ENCODE measurements at places on chromosomes 1 and 21. TPM values are rescaled to one million over a fixed set of nuclear protein-coding genes. Genes with fewer than 3 reads are reported as not detected.

The IQCC gene
- 1.9 TPM for total RNA-seq

DNA sequence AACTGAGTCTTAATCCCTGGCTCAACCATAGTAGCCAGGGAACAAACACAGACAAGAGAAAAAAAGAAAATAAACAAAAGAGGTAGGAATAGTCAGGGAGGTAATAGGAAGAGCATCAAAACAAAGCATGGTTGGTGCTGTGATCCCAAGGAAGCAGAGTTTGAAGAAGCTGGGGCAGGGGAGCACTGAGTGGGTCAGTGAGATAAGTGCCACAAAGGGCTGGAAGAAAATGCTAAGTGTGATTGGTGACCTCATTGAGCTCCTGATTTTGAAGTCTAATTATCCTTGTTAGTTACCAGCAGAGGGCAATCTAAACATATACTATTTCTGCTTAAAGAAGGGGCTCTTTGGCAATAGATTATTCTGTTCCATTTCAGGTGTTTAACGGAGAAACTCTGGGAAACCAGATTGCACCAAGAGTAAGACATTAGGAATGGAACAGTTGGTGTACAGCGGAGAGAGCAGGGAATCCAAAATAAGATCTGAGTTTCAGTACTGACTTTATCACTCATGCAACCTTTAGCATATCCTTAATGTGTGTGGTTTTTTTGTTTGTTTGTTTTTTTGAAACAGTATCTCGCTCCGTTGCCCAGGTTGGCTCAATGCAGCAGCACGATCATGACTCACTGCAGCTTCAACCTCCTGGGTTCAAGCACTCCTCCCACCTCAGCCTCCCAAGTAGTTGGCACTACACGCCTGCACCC, 30.7 kb upstream of the KIAA1614 start:
- DNase-seq = no peak

- peak; percentile 25 for DNase-seq
Observed at GRCh38 chr21:44434936-44435635, 20.2 kb upstream of the LRRC3 start.

The MYOG gene
- total RNA-seq = not detected

The CRNN gene
- total RNA-seq = not detected

The ADCY10 gene
- total RNA-seq = not detected

DNA sequence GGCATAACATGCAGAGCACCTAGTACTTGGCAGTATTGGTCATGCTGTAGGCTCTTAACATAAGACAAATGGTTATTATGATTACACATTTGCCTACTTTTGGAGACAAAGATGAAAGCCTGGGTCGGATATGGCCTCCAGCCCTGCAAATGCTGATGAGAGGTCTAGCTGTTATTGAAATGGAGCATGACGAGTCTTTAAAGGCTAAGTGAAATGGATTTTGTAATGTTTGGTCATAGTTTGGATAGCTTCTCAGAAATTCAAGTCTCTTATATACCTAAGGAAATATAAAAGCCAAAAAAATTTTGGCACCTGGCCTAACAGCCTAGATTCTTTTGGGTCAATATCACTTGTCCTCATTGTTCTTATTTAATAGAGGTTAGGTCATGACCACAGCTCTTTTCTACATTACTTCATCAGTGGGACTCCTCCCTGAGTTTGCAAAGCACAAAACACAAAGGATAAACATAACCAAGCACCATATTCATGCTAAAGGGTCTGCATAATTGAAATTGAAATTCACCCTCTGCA, 69.2 kb upstream of the WLS start:
- no peak for DNase-seq

DNA sequence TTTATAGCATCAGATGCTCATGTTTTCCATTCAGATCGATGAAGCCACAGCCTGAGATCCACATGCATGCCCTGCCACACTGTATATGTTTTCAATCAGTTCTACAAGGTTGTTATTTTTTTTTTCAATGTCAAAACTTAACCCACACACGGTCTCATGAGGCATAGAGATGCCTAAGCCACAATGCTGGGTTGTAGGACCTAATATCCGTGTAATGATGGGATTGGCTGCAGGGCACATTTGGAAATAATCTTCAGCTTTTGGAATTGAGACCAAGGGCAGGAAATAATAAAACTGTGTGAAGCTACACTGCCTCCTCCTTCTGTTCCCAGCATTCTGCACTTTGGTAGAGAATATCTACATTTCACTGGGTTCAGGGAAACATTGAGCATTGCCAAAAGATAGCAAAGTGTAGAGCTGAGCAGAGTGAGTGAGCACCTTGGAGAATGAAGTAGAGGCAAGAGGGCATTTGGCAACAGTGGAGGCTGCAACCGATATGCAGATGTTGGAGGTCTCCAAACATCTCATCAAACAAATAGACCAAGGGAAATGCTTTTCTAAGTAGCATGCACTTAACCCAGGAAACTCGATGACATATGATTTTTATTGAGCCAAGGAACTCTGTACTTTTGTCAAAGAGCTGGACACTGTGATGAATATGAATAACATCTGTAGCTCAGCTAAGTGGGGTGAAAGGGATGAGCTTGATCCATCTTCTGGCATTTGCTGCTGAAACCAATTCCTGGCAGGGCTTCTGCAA, 176.7 kb downstream of the LYPLAL1 start:
- peak; percentile 49 for DNase-seq

The CD53 gene
- total RNA-seq = 83.5 TPM

GRCh38 chr21:45615145-45615711, 28.3 kb upstream of the PCBP3 start:
- DNase-seq = no peak

The AADACL4 gene
- not detected for total RNA-seq

The EDN2 gene
- total RNA-seq = 4.0 TPM

- no peak for DNase-seq
Observed at GRCh38 chr1:213067352-213067751, 16.3 kb downstream of the RPS6KC1 start.

The PBX1 gene
- 50.6 TPM for total RNA-seq

DNA sequence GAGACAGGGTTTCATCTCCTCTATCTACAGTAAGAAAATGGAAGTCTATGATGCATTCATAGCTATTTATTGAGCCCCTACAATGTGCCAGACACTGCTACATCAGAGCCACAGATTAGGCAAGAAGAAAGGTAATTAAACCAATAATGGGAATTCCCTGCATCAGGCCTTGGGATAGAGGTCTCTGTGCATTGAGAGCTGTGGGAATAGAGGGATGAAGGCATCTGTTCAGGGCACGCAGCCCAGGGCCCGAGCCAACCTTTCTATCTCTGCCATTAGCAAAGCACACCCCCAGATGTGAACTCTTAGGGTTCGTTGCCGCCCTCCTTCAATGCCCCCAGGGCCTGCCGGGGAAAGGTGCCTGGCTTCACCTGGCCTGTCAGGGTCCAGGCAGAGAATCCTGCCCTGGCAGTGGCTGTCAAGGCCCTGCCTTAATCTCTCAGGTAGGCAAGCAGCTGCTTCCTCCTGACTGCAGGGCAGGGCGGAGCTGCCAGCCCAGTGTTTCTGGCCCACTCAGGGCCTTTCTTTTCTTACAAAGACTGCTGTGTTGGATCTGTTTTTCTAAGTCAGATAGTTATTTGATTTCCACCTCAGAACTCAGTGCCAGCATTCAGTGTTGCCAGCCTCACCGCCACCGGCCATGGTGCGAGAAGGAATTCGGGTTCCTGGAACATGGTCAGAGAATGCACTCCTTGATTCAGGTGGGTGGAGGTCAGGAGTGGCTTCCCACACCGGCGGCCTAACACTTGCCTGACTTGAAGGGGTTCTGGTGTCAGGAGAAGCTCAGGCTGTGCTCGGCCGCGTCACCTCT, 76.1 kb downstream of the PGM1 start:
- no peak for DNase-seq

The SPATA1 gene
- total RNA-seq = 1.9 TPM

- no peak for DNase-seq
Observed at GRCh38 chr1:224873434-224874369, 55.8 kb upstream of the DNAH14 start.

The EXO5 gene
- 8.5 TPM for total RNA-seq

The CFAP45 gene
- 1.1 TPM for total RNA-seq

GRCh38 chr1:20448671-20449071, 37.3 kb downstream of the CAMK2N1 start:
- no peak for DNase-seq

The BLACAT1 gene
- 2.7 TPM for total RNA-seq

GRCh38 chr1:174008979-174009378, 13.2 kb downstream of the RC3H1 start:
- no peak for DNase-seq

DNA sequence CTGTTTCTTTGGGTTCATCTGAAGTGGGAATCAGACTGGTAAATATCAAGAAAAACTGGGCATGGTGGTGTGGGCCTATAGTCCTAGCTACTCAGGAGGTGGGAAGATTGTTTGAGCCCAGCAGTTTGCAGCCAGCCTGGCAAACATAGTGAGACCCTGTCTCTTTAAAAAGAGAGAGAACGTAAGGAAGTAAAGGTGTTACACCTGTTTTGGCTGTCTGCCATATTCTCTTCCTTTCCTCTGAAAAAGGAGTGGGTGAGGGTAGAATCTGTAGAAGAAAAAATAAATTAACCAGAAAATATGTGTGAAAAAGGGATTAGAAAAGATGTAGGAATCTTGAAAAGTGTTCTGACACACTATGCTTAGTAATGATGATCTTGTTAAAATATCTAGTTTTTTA, 20.0 kb downstream of the AHCYL1 start:
- no peak for DNase-seq

GRCh38 chr1:77757603-77758002, 2.0 kb downstream of the USP33 start:
- DNase-seq = no peak

The APCS gene
- not detected for total RNA-seq

The SPATA21 gene
- total RNA-seq = not detected

DNA sequence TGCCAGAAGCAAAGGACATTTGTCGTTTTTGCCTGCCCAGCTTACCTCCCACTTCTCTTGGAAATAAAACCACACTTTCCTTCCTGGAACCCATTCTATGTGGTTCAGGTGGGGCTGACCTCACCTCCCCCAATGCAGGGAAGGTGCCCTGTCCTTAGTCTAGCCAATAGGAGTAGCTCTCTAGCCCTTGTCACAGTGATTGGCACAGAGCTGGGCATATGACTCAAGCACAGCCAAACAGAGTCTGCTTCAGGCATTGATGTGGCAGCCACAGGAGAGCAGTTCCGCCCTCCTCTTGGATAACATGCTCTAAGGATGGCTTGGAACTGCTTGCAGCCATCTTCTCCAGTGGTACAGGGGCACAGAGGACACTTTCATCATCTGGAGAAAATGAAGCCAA, 134.0 kb downstream of the LRIG2 start:
- DNase-seq = no peak

The HSD3B1 gene
- not detected for total RNA-seq

DNA sequence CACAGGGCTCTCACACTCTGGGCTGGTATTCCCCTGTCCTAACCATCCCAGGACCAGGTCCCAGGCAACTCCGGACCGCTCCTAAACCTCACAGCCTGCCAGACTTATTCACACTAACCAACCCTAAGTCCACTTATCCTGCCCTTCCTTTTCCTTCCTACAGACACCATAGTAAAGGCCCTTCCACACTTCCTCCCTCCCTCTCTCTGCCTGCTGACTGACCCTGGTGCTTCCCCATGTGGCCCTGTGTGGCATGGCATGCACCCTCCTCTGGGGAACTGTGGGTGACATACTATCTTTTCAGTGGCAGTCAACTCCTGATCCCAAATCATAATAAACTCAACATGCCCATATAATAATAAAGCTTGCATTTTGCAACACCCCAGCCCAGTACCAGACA, 155.1 kb upstream of the DNAH14 start:
- DNase-seq = no peak

DNA sequence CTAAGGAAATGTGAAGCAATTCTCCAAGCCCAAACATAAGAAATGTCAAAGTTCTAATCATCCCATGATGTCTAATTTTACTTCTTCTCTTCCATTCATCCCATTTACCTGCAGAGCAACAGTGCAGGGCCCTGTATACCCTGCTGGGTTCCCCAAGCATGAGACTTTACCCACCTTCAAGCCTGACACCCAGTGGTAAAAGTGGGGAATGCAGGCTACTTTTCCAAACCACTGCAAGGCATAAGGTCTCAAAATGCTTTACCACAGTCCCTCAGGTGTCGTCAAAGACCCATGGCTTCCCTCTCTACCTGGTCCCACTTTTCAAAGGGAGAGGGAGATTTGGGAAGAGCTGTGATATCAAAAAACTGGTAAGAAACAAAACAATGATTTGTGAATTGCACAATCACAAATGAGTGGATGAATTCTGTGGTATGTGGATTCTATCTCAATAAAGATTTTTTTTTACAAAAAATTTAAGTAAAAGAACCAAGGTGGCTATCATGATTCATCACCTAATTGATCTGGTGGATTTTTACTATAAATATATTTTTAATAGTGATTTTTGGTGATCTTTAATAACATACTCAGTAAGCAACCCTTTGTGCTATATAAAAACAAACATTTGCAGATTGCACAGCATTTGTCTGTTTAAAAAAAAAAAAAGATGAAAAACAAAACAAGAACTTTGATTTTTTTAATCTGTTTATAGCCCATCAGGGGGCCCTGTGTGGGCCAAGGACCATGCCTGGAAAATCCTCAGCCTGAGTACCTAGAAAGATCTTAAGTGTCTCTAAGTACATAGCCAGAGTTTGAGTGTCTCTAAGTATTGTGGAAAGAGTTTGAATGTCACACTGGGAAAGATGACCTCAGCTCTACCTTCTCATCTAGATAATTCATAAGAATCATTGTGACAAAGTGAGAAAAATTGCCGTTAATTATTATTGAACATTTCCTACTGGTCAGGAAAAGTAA, 73.1 kb upstream of the GJB5 start:
- no peak for DNase-seq
